ENCODE measurements at places on chromosomes 11 and 22. TPM values are rescaled to one million over a fixed set of nuclear protein-coding genes. Genes with fewer than 3 reads are reported as not detected.

PRRG4 gene
- total RNA-seq: 22.4 TPM

KCNK7 gene
- 1.6 TPM for total RNA-seq

SYCE3 gene
- not detected for total RNA-seq

PLAAT4 gene
- total RNA-seq: 78.6 TPM

DNA sequence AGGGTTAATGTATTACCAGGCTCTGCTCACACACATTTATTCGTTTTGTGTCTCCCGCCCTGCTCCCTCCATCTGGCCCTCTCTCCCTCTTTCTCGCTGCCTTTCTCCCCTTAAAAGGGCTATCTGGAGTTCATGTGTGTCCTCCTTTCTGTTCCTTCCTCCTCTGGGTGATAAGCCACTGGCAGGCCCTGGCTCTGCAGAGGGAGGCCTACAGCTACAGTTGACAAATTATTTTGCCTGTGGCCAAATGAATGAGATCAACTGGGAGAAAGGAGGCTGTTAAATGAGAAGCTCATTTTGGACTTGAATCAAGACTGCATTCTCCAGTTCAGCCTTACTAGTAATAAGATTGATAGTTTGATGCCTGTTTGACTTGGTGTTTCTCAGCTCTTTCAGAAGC is 17.5 kb upstream of the OPCML start:
- DNase-seq: no peak
- H3K36me3 ChIP-seq: no peaks in the 10 kb centered on the region
- no peak overlapping the region for H3K27ac ChIP-seq

GRCh38 chr22:29144786-29145160 is 60.9 kb upstream of the EMID1 start:
- H3K4me3 ChIP-seq: no peak overlapping the region
- no peaks in the 10 kb centered on the region for H3K36me3 ChIP-seq
- H3K4me1 ChIP-seq: no peaks in the 10 kb centered on the region
- H3K27me3 ChIP-seq: no peaks in the 10 kb centered on the region
- no peak overlapping the region for H3K27ac ChIP-seq

DNA sequence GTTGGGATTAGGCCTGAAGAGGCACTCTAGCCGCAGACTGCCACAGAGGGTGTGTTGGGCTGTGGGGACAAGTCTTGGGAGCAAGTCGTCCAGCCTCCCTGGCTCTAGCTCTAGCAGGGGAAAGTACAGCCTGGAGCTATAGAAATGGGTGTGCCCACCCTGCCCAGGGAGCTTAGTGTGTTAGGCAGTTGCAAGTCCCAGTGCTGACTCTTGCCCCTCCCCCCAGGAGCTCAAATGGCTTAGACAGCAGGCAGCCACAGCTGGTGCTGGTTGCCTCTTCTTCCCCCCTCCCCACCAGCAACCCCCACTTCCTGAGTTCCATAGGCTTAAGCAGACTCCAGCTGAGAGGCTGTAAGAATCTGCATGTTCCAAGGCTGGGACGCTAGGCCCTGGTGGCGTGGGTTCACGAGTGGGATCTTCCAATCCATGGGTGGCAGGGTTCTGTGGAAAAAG is 61.2 kb downstream of the GUCY1A2 start:
- H3K27ac ChIP-seq: no peak overlapping the region
- no peaks in the 10 kb centered on the region for H3K36me3 ChIP-seq
- no peak for DNase-seq

DNA sequence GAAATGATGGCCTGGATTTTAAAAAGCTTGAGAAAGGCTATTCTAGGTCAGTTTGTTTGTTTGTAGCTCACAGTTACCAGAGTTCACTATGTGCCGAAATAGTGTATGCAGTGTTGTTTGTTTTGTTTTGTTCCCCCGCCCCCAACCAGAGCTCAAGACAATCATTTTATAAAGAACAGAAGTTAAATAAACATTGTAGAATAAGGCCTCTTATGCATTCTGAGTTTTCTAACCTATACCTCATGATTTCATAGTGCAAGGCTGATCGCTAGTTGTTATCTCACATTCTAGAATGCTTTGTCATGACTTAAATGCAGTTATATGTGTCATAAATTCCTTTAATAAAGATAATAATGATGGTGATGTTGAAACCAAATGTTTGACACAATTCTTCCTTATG is 7.8 kb downstream of the KCNA4 start:
- no peaks in the 10 kb centered on the region for H3K27me3 ChIP-seq
- H3K4me3 ChIP-seq: no peak overlapping the region
- no peaks in the 10 kb centered on the region for H3K36me3 ChIP-seq
- H3K27ac ChIP-seq: no peak overlapping the region
- DNase-seq: no peak
- no peaks in the 10 kb centered on the region for H3K4me1 ChIP-seq

GRCh38 chr22:39705386-39705785 is 134.8 kb downstream of the CACNA1I start:
- H3K27me3 ChIP-seq: peaks cover 10% of the 10 kb centered on the region
- H3K4me1 ChIP-seq: no peaks in the 10 kb centered on the region
- no peaks in the 10 kb centered on the region for H3K36me3 ChIP-seq
- no peak overlapping the region for H3K4me3 ChIP-seq

DNA sequence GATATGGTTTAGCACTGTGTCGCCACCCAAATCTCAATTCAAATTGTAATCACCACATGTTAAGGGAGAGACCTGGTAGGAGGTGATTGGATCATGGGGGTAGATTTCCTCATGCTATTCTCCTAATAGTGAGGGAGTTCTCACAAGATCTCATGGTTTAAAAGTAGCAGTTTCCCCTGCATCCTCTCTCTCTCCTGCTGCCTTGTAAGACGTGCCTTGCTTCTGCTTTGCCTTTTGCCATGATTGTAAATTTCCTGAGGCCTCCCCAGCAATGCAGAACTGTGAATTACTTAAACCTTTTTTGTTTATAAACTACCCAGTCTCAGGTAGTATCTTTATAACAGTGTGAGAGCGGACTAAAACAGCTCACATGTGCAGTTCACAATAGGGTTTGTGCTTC is 1668.7 kb upstream of the RAG2 start:
- H3K4me3 ChIP-seq: no peak overlapping the region
- H3K27ac ChIP-seq: no peak overlapping the region
- no peak for DNase-seq
- H3K27me3 ChIP-seq: no peaks in the 10 kb centered on the region

- DNase-seq: no peak
- H3K36me3 ChIP-seq: no peaks in the 10 kb centered on the region
- no peaks in the 10 kb centered on the region for H3K27me3 ChIP-seq
Observed at GRCh38 chr22:29838599-29838956, 504 bp upstream of the ASCC2 start.

DNA sequence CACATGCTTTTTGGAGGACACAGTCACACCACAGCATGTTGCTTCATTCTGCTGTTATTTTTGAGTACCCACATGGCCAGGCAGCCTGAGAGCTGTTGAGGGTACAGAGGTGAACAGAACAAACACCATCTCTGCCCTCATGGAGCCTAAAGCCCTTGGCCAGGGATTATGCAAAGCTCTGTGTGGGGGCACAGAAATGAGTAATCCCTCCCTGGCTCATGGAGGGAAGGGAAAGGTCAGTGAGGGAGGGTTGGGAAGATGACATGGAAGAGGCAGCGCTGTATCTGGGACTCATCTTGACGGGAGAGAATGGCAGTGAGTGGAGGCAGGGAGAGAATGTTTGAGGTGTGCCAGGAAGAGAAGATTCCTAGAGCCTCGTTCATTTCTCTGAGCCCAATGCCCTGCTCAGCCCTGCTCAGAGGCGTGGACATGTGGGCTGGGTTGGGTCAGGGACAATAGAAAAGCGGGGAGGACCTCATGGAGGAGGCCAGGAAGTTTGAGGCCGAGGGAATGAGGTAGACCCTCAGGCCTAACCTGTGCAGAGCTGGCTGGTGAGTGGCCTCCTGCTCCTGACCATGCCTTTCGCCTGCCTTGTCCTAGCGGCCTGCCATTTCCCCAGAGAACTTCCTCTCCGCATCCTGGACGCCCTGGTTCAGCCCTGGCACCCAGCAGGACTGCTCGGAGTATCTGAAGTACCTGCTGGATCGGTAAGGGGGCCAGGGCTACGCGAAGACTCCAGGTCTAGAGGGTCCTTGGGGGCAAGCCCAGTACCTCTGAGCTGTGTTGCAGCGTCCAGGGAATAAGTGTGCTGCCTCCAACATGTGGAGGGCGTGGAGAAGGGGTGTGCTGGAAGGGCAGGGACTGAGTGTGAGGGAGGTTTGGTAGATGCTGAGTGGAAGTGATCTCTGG is 19.8 kb downstream of the USP35 start:
- peaks cover 5% of the 10 kb centered on the region for H3K36me3 ChIP-seq
- H3K4me3 ChIP-seq: no peak overlapping the region
- H3K27ac ChIP-seq: no peak overlapping the region
- H3K27me3 ChIP-seq: no peaks in the 10 kb centered on the region
- H3K4me1 ChIP-seq: no peaks in the 10 kb centered on the region

DNA sequence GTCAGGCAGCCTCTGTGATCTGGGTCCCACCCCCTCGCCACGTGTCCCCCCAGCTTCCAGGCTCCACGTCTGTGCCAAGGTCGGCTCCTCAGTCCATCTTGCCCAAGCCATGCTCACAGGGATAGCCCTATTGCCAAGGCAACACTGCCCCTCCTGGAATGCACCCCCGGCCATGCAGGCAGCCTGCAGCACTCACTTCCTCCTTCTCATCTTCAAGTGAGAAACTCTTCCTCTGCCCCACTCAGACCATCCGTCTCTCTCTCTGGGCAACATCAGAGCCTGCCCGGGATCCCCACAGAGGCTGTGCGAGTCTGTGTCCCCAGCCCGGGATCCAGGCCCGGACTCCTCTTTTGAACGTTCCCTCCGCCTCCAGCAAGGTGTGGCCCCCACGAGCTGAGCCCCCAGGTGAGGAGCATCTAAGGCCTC is 852.3 kb downstream of the BRD1 start:
- H3K27ac ChIP-seq: no peak overlapping the region
- peaks cover 9% of the 10 kb centered on the region for H3K27me3 ChIP-seq
- H3K4me3 ChIP-seq: no peak overlapping the region
- no peaks in the 10 kb centered on the region for H3K36me3 ChIP-seq

DNA sequence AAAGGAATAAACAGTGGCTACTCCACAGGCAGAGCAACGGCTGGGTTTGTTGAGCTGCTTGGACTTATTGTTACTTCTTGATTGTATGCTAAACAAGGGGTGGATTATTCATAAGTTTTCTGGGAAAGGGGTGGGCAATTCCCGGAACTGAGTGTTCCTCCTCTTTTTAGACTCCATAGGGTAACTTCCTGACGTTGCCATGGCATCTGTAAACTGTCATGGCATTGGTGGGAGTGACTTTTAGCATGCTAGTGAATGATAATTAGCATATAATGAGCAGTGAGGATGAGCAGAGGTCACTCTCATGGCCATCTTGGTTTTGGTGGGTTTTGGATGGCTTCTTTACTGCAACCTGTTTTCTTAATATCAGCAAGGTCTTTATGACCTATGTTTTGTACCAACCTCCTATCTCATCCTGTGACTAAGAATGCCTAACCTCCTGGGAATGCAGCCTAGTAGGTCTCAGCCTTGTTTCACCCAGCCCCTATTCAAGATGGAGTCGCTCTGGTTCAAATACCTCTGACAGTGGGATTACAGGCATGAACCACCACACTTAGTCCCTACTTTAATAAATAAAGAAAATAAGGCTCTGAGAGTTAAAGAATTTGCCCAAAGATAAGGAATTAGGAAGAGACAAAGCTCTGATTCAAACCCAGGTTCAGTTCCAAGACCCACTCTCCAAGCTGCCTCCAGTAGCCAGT is 65.6 kb upstream of the CLMP start:
- H3K27me3 ChIP-seq: peaks cover 7% of the 10 kb centered on the region
- no peaks in the 10 kb centered on the region for H3K4me1 ChIP-seq
- DNase-seq: no peak
- no peaks in the 10 kb centered on the region for H3K36me3 ChIP-seq

DNA sequence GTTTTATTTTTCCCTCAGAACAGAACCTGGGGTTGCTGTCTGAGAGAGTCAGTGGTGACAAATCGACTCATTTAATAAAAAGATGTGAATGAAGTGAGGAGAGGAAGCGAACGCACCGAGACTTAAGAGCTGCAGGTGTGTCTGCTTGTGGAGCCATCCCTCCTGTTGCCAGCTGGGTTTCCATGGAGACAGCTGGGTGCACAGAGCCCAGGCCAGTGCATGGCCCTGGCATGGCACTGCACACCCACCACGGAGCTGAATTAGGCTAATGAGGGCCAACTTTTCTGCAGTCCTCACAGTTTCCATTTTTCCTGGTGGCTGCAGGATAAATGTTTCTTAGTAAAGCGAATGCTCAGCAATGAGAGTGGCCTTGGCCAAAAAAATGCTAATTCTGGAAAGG is 750.2 kb downstream of the OPCML start:
- H3K4me3 ChIP-seq: no peak overlapping the region
- no peaks in the 10 kb centered on the region for H3K27me3 ChIP-seq
- DNase-seq: no peak
- H3K36me3 ChIP-seq: no peaks in the 10 kb centered on the region
- no peaks in the 10 kb centered on the region for H3K4me1 ChIP-seq

DNA sequence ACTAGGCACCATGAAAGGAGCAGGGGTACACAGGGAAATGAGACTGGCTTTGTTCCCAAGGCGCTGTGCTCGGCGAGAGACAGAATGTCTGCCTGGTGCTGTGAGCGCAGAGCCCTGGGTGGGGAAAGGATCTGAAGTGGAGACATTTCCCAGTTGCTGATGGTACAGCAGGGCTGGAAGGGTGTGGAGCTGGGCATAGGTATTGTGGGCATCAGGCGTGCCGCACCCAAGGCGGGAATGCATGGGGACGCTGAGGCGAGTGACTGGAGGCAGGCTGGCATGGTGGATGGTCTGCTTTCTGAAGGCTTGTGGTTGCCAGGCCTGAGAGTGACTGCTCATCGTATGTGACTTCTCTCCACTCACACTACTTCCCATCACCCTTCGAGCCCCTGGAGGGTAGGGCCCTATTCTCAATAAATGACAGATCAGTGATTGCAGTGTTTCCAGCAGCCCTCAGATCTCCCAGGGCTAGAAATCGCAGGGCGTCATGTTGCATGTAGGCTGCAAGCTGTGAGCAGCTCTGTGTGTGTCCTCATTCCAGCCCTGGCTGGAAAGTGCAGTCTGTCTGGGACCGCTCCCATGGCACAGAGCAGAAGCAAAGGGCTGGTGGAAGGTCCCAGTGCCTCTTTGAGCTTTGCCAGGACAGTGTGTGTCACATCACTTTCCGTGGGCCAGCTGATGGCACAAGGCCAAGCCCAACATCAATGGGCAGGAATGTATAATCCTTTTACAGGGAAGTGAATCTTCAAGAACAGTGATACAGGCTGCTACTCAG is 67.7 kb downstream of the TBC1D22A start:
- H3K4me1 ChIP-seq: peaks cover 6% of the 10 kb centered on the region
- no peaks in the 10 kb centered on the region for H3K36me3 ChIP-seq
- no peaks in the 10 kb centered on the region for H3K27me3 ChIP-seq
- peak overlapping the region; percentile 66 for H3K27ac ChIP-seq
- peak; percentile 34 for DNase-seq

- H3K27me3 ChIP-seq: no peaks in the 10 kb centered on the region
- no peak overlapping the region for H3K4me3 ChIP-seq
- no peaks in the 10 kb centered on the region for H3K36me3 ChIP-seq
- H3K4me1 ChIP-seq: no peaks in the 10 kb centered on the region
Observed at GRCh38 chr11:121618516-121618915, 165.7 kb upstream of the SORL1-AS1 start.

- peak; percentile 19 for DNase-seq
- no peaks in the 10 kb centered on the region for H3K27me3 ChIP-seq
- peaks cover 42% of the 10 kb centered on the region for H3K4me1 ChIP-seq
- H3K4me3 ChIP-seq: no peak overlapping the region
- no peaks in the 10 kb centered on the region for H3K36me3 ChIP-seq
Observed at GRCh38 chr22:46574438-46574992, 37.1 kb upstream of the CELSR1 start.

GRCh38 chr22:27438271-27438980 is 363.1 kb downstream of the MN1 start:
- no peaks in the 10 kb centered on the region for H3K36me3 ChIP-seq
- H3K27ac ChIP-seq: peak overlapping the region; percentile 23
- no peak overlapping the region for H3K4me3 ChIP-seq
- DNase-seq: no peak
- peaks cover 9% of the 10 kb centered on the region for H3K4me1 ChIP-seq
